Forelimb muscle (tissue), 1 donor: ENCODE measurements at places on chromosomes 1 and 21. TPM values are rescaled to one million over a fixed set of nuclear protein-coding genes. Genes with fewer than 3 reads are reported as not detected.

GRCh38 chr1:112878321-112878720, 77.7 kb downstream of the SLC16A1 start:
- no peak for DNase-seq

DNA sequence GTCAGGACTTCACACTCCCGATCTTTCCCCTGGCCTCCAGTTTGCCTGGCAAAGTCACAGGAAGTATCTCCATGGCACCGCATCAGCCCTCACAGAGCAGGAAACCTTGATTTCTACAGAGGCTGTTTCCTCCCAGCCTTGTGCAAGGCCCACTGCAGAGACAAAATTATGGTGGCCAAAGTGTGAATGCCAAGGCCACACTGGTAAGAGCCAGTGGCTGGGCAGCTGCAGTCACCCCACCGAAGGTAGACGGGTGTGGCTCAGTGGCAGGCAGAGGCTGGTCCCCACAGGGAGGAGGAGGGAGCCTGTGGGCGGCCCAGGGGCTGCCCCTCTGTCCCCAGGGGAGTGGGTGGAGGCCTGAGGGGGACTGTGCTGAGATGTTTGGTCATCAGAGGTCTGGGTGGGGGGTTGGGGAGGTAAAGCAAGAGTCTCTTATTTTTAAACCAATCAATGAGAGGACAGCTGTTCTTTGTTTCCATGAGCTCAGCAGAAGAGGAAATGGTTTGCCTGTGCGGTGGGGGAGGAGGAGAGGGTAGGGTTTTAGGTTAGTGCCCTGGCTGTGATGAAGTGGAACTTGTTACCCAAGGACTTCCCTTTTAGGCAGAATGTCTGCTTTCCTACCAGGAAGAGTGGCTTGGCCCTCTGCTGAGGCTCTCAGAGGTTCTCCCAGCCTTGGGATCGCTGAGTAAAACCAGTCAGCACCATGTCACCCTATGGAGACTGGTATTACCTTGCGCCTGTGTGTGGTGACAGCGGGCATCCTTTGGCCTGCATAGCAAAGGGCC, 18.0 kb upstream of the BTG2 start:
- DNase-seq, result peak; percentile 55

FBLIM1 gene
- polyA plus RNA-seq, result 39.5 TPM

DNA sequence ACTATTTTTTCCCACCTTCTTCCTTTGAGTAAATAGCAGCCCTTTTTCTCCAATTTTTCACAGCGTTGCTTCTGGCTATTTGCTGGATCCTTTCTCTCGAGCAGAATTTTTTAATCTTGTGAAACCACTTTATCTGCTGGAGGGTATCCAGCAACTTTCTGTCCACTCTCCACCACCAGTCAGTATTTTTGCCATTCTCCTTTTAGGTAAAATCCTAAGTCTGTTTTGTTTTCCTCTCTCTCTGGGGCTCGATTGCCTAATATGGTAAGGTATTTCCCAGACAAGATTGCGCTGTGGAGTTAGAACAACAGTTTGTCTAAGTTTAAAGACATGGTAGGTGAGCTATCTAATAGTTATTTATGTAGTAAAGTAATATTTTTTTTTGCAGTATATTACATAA, 156.9 kb downstream of the PPP1R12B start:
- no peak for DNase-seq

DNA sequence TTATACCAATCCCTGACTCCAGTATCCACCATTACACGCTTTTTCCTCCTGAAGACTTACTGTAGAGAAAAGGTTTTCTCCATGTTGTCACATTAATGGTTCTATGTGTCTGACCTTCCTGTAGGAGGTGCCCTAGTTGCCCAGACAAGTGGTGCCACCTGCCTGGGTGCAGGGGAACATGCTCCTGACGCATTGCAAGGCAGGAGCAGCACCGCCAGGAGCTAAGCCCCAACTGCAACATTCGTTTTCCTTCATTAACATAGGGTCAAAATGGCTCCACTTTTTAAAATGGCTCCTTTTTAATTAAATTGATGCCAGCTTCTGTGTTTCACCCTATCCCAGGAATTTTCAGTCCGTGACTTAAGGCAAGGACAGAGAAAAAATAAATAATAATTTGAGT, 220.1 kb upstream of the SAMSN1 start:
- no peak for DNase-seq

HSPB7 gene
- polyA plus RNA-seq, result 159 TPM

GRCh38 chr1:19606817-19607642, 37.1 kb upstream of the NBL1 start:
- DNase-seq, result no peak

DNA sequence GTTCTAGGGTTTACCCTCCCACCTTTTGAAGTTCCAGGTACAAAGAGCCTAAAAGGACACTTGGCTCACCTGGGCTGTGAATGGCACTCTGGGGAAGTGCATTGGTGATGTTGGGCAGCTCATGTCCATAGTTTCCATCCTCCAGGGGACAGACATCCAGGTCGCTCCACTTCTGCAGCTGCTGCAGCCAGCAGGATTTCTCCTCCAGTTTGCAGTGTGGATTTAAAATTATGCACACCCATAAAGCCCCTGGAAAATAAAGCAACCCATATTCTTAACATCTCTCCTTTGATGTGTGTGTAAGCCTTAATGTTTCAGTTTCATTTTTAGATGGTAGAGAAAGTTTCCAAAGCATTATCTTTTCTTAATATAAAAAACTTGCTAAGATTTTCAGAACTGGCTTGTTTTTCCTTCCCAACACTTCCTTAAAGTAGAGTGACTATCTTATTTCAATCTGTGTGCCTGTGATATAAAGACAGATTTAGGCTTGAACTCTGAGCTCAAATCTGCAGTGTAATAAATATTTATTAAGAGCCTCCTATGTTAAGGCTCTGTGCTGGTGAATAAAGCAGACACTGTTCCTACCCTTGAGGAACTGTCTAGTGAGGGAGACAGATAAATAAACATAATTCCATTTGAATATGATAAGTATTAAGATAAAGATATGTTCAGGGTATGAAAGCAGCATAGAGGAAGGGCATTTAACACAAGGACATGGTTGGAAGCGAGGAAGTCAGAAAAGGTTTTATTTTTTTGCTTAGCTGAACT, 39.1 kb downstream of the UROD start:
- no peak for DNase-seq

- DNase-seq, result no peak
Measured at GRCh38 chr1:187665483-187665882, 836.7 kb downstream of the PLA2G4A start.

DNA sequence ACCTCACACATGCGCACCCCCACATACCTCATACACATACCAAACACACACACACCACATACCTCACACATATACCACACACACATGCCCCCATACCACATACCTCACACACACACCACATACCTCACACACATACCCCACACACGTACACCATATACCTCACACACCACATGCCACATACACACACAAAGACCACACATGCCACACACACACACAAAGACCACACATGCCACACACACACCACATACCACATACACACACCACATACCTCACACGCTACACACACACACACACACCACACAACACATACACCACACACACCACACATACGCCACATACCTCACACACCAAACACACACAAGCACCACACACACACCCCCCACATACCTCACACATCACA, 30.0 kb downstream of the HIVEP3 start:
- no peak for DNase-seq

GRCh38 chr1:228463559-228464455, 23.4 kb upstream of the RNF187 start:
- no peak for DNase-seq

GRCh38 chr1:70504176-70504820, 93.2 kb downstream of the CTH start:
- no peak for DNase-seq
